ENCODE measurements at places on chromosomes 11 and 22. TPM values are rescaled to one million over a fixed set of nuclear protein-coding genes. Genes with fewer than 3 reads are reported as not detected.

DNA sequence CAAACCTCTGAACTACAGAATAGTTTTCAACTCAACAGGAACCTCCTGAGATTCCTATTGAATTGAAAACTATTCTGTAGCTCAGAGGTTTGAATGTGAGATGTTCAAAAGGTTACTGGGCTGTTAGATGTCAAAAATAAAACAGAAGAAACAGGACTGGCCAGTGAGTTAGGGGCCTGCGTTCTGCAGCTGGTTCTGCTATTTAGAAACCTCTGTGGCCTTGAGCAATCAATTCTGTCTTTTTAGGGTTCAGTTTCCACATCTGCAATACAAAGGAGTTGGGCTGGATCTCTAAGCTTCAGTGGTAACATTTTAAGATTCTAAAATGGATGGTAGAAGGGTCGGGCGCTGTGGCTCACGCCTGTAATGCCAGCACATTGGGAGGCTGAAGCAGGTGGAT, 55.8 kb downstream of the CLMP start:
- DNase-seq: no peak

GRCh38 chr22:27719535-27720227, 81.9 kb downstream of the MN1 start:
- peak; percentile 46 for DNase-seq

Gene C2CD2L
- 15.4 TPM for total RNA-seq

Gene PKNOX2
- total RNA-seq: not detected
